Stimulated activated naive CD8-positive, alpha-beta T cell treated with anti-CD3 and anti-CD28 coated beads, Interleukin-15, amount 100 ng/mL, for 72 hours (primary cell): ENCODE measurements at places on chromosomes 2 and 18.

GRCh38 chr2:173117678-173118077 is 42.0 kb downstream of the MAP3K20 start:
- no peak for DNase-seq

- DNase-seq = no peak
Measured at GRCh38 chr2:18536100-18536499, 24.4 kb downstream of the RDH14 start.

- no peak for DNase-seq
Measured at GRCh38 chr18:9068346-9068745, 34.2 kb upstream of the NDUFV2 start.

DNA sequence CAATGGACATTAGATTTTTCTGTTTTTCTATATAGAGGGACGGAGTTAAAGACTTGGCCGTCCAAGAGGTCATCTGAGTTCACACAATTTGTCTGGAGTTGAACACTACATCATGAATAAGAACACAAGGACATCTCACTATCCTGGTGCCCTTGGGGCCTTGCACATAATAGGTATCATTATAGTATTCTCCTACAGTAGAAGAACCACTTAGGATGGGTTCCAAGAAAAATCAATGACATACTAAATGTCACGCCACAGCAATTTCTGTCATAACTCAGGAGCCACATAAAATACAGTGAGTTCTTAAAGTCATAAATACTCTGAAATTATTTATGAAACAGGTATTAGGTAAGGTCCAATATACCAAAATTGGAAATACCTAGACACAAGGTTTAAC is 154.4 kb downstream of the NCKAP5 start:
- DNase-seq = no peak

GRCh38 chr18:64380117-64380516 is 231.2 kb upstream of the LINC00305 start:
- no peak for DNase-seq

- DNase-seq = no peak
Measured at GRCh38 chr2:63723709-63724108, 118.0 kb upstream of the UGP2 start.

- DNase-seq = no peak
Measured at GRCh38 chr2:138757384-138757783, 22.8 kb downstream of the NXPH2 start.

GRCh38 chr2:36246320-36246990 is 109.1 kb upstream of the CRIM1 start:
- DNase-seq = no peak

DNA sequence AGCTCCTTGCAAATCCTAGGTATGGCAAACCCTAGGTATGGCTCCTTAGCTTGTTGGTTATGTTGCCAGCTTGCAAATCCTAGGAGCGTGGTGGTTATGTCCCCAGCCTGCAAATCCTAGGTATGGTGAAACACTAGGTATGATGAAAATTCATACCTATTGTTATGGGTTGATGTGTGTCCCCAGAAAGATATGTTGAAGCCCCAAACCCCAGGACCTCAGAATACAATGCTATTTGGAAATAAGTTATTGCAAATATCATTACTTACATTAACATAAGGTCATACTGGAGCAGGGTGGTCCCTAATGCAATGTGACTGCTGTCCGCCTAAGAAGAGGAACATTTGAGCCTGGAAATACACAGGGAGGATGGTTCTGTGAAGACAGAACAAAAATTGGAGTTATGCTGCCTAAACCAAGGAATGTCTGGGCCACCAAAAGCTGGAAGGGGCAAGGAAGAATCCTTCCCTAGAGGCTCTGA is 220.8 kb downstream of the MYCN start:
- DNase-seq = no peak

- no peak for DNase-seq
Measured at GRCh38 chr2:120873958-120874887, 138.6 kb downstream of the GLI2 start.

DNA sequence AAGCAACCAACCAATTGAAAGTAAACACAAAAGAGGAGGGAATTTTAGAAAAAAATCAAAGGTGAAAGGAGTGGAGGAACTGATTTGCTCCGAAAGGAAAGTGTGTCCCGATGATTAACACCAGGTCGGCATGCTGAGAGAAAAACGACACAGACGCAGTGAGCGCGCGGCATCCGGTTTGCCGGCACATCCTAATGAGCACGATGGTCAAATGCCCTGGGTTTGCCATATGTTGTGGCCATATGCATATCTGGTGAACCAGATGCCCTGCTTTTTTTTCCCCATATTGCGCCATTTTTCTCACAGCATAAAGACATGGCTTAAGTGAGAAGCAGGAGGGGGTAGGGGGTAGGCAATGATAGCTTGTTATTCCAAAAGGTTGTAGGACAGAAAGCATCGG is 626.7 kb downstream of the BCL11A start:
- no peak for DNase-seq

- no peak for DNase-seq
Measured at GRCh38 chr2:112664689-112665088, 18.9 kb downstream of the SLC20A1 start.

DNA sequence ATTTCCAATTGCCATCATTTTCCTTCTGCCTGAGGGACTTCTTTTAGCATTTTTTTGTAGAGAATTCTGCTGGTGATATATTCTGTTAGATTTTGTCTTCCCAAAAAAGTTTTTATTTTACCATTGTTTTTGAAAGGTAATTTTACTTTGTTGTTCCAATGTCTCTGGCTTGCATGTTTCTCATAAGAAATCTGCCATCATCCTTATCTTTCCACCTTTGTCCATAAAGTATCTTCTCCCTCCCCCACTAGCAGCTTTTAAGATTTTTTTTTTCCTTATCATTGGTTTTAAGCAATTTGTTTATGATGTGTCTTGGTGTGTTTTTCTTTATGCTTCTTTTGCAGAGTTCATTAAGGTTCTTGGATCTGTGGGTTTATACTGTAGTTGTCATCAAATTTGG is 104.5 kb downstream of the KCTD1 start:
- no peak for DNase-seq

GRCh38 chr2:224753743-224754540 is 37.8 kb upstream of the CCDC195 start:
- no peak for DNase-seq

DNA sequence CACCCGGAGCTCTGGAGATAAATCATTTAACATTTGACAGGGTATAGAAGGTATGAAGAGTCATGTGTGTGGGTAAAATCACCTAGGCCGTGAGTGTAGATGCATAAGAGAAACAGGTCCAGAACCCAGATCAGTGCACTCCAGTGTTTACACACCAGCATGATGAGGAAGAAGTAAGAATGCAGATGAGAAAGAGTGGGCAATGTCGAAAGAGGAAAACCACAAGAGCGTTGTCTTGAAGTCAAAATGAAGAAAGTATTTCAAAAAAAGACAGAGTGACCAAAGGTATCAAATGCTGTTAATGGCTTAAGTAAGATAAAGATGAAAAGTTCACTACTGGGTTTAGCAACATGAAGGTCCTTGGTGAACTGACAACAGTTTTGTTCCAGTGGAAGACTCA is 32.0 kb upstream of the PLB1 start:
- DNase-seq = no peak

DNA sequence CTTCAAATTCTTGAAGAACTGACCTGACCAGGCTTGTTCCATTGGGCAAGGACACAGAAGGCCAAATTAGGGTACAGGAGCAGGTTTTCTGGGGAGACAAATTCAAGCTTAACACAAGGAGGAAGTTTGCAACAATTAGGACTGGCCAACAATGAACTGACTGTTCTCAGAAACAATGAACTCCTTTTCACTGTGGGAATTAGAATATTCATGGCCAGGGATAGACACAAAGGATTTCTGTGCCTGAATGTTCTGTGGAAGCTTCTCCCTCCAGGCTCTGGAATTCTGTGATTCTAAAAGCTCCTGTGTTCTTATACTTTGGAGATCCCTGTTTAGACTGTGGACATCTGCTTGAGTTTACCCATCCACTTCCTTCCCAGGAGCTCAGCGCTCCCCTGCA is 15.2 kb downstream of the SMYD1 start:
- no peak for DNase-seq

DNA sequence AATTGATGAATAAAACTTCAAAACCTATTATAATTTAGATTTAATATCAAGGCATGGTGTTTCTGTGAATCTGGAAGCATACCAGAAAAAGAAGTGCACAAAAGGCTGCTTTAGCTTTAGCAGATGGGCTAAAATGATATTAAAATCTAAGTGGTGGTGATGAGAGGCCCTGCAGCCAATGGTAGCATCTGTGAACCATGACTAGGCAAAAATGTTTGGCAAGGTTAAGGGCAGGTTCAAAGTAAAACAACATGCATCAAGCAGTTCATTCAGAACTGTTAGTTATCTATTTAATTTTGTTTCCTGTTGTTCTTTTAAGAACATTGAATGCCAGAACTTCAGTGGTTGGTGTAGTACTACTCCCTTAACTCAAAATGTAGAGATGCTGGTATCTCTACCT is 1736.9 kb upstream of the CELF4 start:
- no peak for DNase-seq

- no peak for DNase-seq
Measured at GRCh38 chr18:6412933-6413472, 1.7 kb downstream of the L3MBTL4 start.

GRCh38 chr18:12393998-12394397 is 13.7 kb upstream of the PRELID3A start:
- DNase-seq = no peak

DNA sequence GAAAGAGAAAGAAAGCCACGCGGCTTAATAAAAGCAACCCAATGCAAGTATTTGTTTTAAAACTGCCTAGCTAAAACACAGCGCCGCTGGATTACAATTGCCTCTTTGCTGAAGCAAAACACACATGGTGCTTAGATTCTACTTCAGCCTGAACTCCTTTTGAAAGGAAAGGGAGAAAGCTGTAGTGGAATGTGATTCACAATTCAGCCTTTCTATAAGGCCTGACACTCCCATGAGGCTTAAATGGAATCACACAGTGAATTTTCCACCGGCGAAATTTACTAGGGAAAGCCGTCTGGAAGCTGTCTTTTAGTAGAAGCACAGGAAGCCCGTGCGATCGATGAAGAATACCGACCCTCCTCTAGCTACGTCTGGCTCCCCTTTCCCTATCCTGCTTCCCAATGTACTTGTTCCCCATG is 348.0 kb downstream of the DLGAP1 start:
- no peak for DNase-seq

GRCh38 chr2:71419145-71419544 is 34.2 kb upstream of the DYSF start:
- no peak for DNase-seq

- no peak for DNase-seq
Measured at GRCh38 chr2:63789338-63790020, 52.2 kb upstream of the UGP2 start.

- DNase-seq = no peak
Measured at GRCh38 chr2:164203131-164203530, 418.2 kb downstream of the GRB14 start.

DNA sequence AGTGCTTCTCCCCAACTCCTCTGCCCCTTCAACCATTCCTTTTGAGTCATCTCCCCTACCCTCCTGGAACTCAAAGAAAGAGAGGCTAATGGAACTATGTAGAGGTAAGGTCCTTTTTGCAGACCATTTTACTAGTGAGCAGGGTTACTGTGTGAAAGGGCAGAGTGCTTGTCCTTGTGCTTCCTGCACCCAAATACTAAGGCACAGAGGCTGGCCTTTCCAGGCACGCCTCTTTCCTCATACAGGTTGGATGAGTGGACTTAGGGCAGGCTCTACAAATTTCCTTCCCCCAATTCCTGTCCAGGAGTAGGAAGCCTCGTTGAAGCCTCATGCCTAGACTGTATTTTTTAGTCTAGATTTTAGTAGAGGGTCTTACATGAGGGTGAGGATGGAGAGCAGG is 288.8 kb upstream of the SLC14A2 start:
- no peak for DNase-seq

DNA sequence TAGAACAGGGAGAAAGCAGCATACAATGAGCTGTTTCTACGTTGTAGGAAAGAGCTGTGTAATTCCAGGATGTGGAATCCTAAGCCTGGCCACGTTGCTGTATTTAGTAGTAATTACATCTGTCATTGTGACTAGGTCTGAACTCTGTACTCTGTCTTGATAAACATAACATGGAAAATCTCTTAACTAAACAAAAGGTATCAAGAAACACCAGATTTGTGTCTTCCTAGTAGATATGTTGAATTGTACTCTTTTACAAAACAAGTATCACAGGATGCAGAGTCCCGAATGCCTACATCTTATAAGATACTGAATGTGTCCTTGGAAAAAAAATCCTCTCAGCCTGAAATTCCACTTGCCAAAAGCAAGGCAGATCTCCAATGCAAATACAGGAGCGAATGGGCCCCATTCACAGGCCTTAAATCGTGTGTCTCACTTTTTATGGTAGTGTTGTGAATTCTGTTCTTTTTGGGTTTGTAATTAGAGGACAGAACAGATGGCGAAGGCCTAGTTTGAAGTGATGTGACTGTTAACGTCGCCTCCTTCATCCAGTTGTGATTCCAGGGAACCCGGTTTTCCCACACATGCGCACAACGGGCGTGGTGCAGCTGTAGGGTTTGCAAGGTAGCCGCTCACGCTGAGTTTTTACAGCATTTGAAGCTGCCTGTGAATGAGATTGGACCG is 246.5 kb downstream of the GBX2 start:
- no peak for DNase-seq

- no peak for DNase-seq
Measured at GRCh38 chr2:118102433-118103082, 14.3 kb downstream of the INSIG2 start.

DNA sequence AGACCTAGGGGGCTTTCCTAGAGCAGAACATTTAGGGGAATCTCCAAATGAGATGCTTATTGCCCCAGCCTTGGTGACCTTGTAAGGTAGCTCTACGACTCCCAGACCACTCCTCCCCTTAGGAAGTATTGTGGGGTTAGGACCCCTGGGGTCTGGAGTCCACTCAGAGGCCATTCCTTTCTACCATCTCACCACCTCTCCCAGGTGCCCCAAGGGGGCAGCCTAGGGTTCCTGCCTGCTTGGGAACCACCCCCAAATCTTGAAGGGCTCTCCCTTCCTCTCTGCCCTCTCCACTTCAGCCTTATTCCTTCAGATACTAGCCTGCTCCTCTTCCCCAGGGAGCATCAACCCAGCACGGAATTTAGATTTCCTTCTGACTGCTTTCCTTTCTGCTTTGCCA is 17.5 kb upstream of the EXOC6B start:
- no peak for DNase-seq
